Activated CD4-positive, CD25-positive, alpha-beta regulatory T cell (primary cell): ENCODE measurements at places on chromosomes 7 and 10.

GRCh38 chr10:7968510-7969112, 85.9 kb upstream of the GATA3 start:
- DNase-seq: no peak

GRCh38 chr7:71630516-71630915, 498.6 kb downstream of the GALNT17 start:
- no peak for DNase-seq

- DNase-seq: no peak
Observed at GRCh38 chr10:102281102-102281487, 35.8 kb downstream of the GBF1 start.

DNA sequence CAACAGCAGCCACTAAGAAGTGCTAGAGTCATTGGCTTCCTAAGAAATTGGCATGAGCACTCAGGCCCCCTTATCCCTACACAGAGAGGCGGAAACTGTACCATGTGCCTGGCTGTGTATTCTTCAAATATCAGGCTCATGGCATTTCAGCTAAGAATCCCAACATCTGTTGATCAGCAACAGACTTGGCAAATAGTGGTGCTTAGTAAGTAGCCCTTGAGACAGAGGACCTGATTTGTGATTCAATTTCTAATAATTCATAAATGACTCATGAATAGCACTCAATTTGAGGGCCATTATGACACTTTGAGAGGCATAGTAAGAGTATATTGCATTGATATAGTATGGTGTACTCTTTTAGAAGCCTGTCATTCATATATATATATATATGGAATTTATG, 309.1 kb downstream of the LRMDA start:
- DNase-seq: no peak

GRCh38 chr10:77518241-77518909, 119.2 kb downstream of the KCNMA1 start:
- DNase-seq: no peak
